Fibroblast of skin of left quadriceps (primary cell): ENCODE measurements at places on chromosomes 6 and 20.

DNA sequence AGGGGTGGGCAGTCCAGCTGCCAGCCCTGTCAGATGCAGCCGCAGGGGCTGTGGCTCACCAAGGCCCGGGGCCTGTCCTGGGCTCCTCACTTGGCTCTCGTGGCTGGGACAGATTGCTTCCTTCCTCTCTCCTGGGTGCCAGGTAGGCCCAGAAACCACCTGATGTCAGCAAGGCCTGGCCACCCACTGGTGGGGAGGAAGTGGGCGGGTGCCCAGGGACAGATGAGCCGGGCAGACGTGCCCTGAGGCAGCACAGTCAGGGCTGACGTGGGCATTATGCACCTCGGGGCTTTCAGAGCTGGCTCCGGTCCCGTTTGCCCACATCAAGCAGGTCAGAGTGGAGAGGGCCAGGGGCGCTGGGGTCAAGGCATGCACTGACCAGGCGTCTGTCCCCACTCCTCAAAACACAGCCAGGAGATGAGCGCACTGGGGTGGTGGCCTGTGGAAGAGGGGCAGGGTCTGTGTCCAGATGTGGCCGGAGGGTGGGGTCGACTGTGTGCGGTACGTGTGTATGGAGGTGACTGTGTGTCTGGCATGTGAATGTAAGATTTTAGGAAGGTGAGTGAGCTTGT is 133.2 kb upstream of the PTPN1 start:
- no peak for DNase-seq

GRCh38 chr20:52752023-52752422 is 220.1 kb upstream of the TSHZ2 start:
- no peak for DNase-seq

GRCh38 chr6:15465212-15465611 is 197.6 kb downstream of the DTNBP1 start:
- no peak for DNase-seq

- DNase-seq: no peak
These were observed 122.2 kb upstream of the TNFAIP3 start for GRCh38 chr6:137744877-137745276.

- no peak for DNase-seq
These were observed 17.2 kb downstream of the ZSCAN23 start for GRCh38 chr6:28425944-28426541.

GRCh38 chr20:46572153-46572552 is 21.7 kb upstream of the OCSTAMP start:
- DNase-seq: no peak

GRCh38 chr6:2940010-2940850 is 31.1 kb downstream of the SERPINB6 start:
- no peak for DNase-seq

DNA sequence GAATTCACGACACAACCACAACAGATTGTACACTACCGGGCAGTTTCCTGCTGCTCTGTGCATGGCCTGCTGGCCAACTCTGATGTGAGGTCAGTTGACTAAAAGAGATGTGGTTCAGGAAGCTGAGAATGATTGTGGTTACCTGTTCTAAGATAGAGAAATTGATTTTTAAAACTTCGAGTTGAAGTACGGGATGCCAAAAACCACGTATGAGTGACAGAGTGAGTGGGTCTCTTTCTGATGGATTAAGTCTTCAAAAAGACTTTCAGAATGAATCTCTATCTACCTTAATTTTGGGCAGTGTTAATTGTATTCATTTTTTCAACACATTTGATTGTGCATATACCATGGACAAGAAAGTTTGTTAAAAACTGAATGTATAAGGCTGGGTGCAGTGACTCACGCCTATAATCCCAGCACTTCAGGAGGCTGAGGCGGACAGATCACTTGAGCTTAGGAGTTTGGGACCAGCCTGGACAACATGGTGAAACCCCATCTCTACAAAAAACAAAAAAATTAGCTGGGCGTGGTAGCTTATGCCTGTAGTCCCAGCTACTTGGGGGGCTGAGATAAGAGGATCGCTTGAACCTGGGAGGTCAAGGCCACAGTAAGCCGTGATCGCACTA is 121.2 kb downstream of the SGK1 start:
- no peak for DNase-seq

- no peak for DNase-seq
These were observed 389.6 kb upstream of the JAG1 start for GRCh38 chr20:11063444-11063843.

DNA sequence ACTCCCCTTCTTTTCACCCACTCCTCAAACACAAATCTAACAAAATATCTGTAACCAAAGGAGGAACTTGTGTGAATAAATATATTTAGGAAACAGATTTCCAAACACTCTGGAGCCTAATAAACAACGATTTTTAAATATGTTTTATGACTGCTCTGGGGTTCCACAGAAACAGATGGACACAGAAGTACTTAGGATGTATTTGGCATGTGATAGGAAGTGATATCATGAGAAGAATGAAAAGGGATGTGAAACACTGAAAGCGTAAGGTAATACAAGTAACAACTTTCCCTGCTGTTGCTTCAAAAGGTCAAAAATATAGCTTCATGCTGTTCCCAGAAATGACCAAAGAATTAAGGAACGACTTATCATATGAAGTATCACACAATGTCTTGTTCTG is 26.1 kb upstream of the ENPP1 start:
- DNase-seq: no peak

DNA sequence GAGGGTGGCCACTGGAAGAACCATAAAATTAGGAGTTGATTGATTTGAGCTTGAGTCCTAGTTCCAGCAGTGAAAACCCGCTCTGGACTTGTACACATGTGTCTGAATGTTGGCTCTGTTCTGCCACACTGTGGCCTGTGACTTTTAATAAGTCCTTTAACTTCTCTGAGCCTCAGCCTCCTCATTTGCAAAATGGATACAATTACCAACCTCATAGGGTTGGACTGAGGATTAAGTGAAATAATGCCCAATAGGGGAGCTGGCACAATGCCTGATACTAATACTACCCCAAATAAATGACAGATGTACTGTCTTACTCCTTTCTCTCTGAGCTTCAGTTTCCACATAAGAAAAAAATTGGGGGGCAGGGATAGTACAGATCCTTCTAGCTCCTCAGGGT is 92.6 kb upstream of the RIPOR2 start:
- no peak for DNase-seq

DNA sequence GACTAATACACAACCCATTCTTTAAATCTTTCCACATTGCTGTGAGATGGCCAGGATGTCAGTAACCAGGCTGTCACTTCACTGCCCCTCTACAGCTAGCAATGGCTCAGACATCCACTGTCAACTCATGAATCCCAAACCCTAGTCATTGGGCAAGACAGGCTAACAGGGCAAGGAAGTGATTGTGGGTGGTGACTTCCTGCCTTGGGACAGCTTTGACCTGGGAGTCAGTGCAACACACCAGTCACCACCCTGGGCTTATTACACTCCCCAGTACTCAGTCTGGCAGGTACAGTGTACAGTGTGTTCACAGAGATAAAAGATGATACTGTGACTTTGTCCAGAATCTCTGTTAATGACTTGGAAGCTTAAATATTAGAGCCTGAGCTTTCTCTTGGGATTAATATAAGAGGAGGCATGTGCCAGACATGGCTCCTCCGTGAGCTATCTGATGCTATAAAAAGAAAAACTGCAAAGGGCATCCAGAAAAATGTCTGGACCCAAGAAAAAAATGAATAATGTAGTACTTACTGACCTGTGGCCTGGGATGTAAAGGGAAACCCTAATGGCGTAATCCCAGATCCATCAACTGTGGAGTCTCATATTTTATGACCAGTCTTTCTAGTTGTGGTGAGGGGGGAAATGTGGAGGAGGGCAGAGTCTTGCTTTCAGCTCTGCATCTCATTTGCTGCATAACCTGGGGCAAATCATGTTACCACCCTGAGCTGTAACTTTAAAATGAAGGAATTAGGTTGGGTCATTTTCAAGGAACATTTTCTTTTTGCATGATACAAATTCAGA is 244.4 kb downstream of the SLC24A3 start:
- DNase-seq: no peak

DNA sequence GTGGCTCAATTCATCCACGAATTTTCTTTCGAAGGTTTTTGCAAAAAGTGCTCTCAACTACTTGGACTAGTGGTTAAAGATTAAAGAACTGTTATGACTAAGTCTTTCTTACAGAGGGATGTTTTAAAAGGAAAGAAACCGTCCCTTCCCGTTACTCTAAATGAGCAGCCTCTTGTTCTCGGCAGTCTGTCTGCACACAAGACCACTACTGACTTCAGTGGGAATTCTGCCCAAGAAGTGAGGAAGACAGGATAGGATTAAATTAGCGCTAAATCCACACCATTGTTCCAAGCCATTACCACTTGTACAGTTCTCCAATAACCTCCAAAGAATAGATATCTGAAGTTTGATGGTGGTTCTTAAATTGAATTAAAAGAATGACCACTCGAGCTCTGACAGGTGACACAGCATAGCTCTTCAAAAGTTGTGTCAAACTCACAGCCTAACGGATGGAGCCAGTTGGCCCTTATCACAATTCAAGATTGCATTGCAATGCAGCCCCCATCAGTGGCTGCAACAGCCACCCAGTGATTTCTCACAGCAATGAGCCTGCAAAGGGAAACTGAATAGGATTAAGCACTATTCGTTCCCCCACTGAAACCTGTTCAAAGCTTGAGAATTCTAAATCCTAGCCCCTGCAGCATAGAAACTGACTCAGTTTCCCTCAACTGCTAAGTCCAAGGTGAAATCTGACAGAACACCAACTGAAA is 1.8 kb downstream of the EPB41L2 start:
- no peak for DNase-seq

GRCh38 chr6:149318581-149319286 is 1.2 kb downstream of the TAB2 start:
- no peak for DNase-seq

GRCh38 chr6:157929765-157930319 is 51.8 kb upstream of the SYNJ2 start:
- DNase-seq: no peak

DNA sequence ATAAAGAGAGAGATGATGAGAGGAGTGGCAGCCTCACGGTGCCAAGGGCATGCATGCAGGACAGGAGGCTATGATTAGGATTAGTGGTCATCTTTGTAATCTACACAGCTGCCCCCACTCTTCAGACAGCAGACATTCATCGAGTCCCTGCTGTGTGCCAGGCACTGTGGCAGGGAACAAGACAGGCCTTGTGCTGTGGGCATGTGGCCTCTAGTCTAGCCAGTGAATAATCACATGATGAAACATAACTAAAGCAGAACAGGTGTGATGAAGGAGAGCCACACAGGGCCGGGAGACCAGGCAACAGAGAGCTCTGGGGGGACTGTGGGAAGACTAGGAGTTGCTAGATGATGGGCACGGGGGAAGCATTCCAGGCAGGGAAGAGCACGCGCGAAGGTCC is 22.2 kb downstream of the TOX2 start:
- DNase-seq: no peak

DNA sequence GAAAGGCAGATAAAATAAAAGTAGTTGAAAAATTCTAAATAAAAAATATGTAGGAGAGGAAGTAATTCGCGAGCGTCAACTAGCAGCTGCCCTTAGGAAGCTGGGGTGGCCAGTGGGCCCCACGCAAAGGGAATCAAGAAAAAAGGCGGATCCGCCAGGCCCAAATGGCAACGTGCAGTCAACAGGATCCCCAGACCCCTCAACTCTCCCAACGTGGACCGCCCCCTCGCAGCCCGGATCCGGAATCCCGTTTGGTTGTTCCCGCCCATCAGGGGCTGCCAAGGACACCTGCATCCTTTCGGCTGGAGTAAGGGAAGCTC is 296 bp downstream of the DZANK1 start:
- no peak for DNase-seq
